CD4-positive, alpha-beta T cell treated with Interleukin-21 for 1 hour (primary cell): ENCODE measurements at places on chromosomes 1 and 21.
A peak's percentile ranks its signal among the peaks of the same experiment; 100 is the strongest.

- peak; percentile 70 for DNase-seq
These were observed 842 bp upstream of the ZC3H12A start for GRCh38 chr1:37473431-37474045.

- DNase-seq = no peak
These were observed 66.2 kb downstream of the GLIS1 start for GRCh38 chr1:53672785-53673184.

DNA sequence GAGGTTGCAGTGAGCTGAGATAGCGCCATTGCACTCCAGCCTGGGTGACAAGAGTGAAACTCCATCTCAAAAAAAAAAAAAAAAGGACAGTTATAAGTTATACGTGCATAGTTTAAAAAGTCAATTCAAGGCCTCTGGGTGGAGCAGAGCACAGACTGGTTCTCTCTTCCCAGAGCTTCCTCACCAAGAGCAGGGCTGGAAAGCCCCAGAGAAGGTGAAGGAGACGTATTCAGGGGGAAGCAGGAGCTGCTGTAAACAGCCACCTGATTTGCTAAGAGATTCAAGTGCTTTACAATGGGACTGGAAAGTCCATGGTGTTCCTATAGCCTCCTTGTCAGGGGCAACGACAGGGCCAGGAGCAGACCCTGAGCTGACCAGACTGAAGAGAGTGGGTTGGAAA, 85.0 kb upstream of the LYST start:
- DNase-seq = no peak

DNA sequence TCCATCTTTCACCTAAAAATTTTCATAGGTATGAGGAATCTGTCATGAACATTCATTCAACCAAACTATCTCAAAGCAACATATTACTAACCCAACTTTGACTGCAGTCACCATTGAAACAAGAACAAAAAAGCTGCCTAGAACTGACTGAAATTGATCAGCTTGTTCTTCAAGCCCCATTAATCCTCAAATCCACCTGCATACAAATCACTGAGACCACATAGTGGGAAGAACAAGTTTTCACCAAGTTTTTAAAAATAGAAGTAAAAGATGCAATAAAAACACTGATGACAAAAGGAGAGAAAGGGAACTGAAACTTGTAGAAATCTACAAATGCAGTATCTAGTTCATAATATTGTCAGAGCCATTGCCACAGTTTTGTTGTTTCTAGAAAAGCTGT, 6.1 kb downstream of the SORT1 start:
- no peak for DNase-seq

GRCh38 chr21:34609933-34610549, 4.9 kb downstream of the RCAN1 start:
- no peak for DNase-seq

- no peak for DNase-seq
These were observed 77.0 kb downstream of the MARK1 start for GRCh38 chr1:220604926-220605325.

DNA sequence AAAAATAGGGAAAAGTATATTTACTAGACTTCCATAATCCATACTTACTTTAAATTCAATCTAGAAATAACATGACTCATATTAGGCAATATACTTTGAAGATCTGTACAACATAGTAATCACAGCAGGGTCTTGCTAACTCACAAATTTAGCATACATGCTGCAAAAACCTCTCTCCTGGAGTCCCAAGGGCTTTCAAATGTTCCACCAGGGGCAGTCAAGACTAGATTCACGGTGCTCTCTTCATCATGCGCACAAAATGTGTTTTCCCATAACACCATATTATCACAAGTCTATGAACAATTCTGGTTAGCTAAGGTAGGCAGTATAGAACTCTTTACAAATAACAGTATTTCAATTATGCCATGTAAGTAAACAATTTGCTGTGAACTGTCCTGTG, 45.8 kb downstream of the SSX2IP start:
- no peak for DNase-seq

- DNase-seq = no peak
These were observed 40.3 kb downstream of the URB1 start for GRCh38 chr21:32352526-32352925.

- DNase-seq = no peak
These were observed 12.4 kb upstream of the UHMK1 start for GRCh38 chr1:162485236-162485635.

- no peak for DNase-seq
These were observed 185.8 kb downstream of the NRIP1 start for GRCh38 chr21:14878971-14879370.

GRCh38 chr1:8203551-8203950, 114.4 kb upstream of the SLC45A1 start:
- no peak for DNase-seq

DNA sequence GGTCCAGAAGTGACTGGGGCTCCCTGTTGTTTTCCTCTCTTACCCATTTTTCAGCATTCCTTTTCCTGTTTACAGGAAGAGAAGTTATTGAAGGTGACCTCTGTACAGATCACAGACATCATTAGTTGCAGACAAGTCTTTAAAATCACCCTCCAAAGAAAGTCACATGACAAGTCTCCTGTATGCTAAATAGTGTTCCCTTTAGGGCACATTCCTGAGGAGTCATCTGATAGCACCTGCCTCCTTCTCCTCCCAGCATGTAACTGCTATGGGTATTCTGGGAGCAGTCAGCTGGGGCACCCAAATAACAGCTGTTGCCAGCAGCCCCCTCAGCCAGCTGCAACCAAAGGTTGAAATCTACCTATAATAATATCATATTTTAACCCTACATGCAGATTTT, 200.6 kb downstream of the PTGER3 start:
- no peak for DNase-seq

- DNase-seq = no peak
These were observed 3.8 kb upstream of the FAM20B start for GRCh38 chr1:179021873-179022272.

- no peak for DNase-seq
These were observed 150.8 kb upstream of the ERG start for GRCh38 chr21:38649120-38649519.

DNA sequence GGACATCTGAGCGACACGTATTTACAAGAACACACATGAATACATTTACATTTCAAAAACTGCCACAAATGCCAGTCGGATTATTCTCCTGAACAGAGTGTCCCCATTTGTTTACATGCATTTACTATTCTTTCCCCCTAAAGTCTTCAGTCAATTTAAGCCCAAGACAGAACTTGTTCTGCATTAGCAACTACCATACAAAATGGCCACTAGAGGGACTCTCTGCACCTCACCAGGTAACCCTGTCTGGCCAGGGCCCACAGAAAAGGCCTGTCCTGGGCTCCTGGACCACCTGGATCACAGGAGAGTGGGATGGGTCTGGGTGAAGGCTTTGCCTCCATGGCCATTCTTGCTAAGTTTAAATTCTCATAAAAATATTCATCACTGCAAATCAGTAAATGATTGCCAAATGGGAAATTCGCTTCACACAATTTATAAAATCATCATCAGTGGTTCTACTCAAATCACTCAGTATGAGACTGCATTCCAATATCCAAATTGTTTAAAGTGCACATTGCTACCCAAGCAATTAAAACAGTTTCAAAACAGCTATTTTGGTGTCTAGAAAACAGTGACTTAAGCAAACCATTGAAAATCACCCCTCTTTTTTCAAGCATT, 12.5 kb upstream of the GUCA2A start:
- DNase-seq = peak; percentile 46

DNA sequence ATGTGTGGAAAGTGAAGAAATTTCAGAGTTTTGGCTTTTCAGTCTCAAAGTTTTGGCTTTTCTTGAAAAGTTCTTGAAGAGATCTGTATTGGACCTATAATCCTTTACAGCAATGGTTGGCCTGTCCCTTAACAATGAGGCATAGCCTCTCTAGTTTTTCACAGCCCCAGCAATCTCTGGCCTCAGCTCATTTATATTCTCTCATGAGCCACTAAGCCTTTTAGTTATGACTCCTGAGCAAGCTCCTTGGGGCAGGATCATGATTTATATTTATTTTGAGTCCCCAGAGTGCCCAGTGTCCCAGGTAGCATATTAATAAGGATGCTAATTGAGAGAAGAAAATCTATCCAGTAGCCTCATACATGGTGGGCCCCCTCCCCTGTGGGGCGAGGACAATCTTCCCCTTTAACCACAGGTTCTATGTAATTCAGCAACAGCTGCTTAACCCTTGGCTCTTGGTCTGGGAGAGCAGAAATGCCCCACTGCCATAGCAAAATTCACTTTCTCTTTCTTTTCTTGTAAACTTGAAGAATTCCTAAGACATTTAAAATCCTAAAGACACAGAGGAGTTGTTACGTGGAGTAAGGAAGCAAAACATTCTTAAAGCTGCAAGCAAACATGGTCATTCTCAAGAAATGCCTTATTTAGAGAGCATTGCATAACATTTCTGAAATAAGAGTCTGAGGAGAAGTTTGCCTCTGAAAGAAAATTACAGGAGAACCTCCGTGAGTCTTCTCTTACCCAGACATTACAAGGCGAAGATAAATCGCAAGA, 6.3 kb downstream of the NGF start:
- no peak for DNase-seq

- no peak for DNase-seq
These were observed 5.8 kb downstream of the RGS1 start for GRCh38 chr1:192581131-192581927.

DNA sequence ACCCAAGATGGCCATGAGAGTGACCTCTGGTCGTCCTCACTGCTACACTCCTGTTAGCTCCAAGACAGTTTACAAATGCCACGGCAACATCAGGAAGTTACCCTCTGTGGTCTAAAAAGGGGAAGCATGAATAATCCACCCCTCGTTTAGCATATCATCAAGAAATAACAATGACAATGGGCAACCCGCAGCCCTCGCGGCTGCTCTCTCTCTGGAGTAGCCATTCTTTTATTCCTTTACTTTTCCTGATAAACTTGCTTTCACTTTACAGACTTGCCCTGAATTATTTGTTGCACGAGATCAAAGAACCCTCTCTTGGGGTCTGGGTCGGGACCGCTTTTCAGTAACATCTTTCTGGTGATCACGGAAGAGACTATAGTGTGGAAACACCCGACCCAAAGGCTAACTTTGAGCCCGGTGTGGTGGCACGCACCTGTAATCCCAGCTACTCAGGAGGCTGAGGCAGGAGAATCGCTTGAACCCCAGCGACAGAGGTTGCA, 19.8 kb upstream of the COX20 start:
- no peak for DNase-seq

DNA sequence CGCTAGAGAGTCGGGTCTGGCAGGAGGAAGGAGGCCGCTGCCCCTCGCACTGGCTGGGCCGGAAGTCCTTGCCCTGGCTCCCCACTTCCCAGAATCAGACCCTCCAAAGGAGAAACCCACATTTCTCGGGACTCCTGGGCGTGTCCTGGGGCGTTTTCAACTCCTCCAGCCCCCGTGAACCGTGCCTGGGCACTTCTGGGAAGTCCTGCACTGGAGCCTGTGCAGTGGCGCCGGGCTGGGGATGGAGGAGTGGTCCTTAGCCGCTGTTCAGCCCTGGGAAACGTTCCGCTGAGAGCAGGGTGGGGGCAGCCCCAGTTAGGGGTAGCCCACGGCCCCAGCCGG, 3.0 kb downstream of the IGSF21 start:
- no peak for DNase-seq

DNA sequence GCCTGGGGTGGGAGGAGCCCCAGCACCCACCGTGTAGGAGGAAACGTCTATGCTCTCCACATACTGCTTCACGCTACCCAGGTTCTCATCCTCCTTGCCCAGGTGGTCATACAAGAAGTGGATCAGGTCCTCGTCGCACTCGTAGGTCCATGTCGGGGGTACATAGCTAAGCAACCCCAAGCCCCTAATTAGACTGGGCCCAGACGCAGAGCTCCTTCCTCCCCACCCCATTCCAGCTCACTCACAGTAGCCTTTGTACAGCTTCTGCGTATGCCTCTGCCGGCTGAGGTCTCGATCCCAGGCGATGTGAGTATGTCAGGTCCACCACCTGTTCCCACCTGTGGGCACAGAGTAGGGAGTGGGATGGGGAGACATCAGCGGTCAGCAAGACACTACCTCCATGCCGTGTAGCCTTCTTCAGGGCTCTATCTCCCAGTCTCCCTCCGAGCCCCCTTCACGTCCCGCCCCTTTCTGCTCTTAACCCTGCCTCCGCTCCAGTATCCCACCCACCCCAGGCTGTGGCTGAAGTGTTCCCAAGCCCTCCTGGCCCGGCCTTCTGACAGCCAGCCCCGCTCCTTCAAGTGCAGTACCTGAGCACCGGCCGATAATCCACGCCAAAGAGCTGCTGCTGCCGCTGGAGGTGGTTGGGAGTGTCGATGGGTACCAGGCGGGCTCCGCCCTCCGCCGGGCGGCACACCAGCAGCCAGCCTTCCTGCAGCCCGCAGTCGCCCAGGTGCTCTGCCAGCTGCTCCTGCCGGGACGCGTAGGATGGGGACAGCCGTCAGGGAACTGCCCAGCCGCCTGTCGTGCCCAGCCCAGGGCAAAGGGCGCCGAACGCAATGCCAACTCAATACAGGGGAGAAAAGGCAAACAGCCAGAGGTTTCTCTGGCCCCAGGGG, 919 bp downstream of the HECTD3 start:
- no peak for DNase-seq

GRCh38 chr21:31918250-31918775, 45.5 kb downstream of the HUNK start:
- no peak for DNase-seq

- no peak for DNase-seq
These were observed 51.8 kb downstream of the FBXO42 start for GRCh38 chr1:16300436-16300835.

DNA sequence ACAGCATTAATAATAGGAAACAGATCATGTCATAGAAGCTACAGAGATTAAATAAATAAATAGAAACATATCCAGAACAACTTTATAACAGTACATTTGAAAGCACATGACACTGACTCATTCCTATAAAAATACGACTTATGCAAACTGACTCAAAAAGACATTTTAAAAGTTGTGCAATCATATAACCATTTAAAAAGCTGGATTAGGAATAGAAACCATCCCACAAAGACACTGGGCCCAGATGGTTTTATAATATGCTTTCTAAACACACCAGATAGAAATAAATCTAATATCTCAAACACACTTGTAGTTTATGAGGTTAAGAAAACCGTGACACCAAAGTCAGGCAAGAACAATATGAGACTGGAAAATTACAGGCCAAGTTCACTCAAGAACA, 47.6 kb downstream of the MATN1 start:
- DNase-seq = no peak

- no peak for DNase-seq
These were observed 102.7 kb downstream of the ADARB1 start for GRCh38 chr21:45177039-45177438.

GRCh38 chr1:11505591-11506538, 26.9 kb downstream of the DISP3 start:
- no peak for DNase-seq

DNA sequence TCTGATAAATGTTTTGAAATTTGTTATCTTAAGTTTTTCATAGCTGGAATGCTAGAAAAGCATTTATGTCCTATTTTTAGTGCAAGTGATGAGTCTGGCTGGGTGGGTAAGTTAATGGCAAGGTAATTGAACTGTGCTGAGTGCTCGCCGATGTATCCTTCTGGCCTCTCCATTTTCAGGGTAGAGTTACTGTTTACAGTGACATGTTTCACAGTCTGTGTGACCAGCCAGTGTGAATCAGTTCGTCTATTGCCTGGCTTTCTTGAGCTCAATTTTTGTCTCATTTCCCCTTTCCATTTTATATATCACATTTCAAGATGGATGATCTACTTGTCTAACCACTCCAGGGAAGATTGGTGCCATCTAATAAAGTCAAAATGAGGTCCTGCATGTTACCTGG, 44.1 kb downstream of the ITSN1 start:
- DNase-seq = no peak

- no peak for DNase-seq
These were observed 16.4 kb downstream of the LDLRAD1 start for GRCh38 chr1:54001591-54001990.

- no peak for DNase-seq
These were observed 7.6 kb downstream of the C1orf87 start for GRCh38 chr1:60066001-60066400.

- no peak for DNase-seq
These were observed 28.5 kb downstream of the PLEKHA6 start for GRCh38 chr1:204331275-204331674.
